Neural progenitor cell (in vitro differentiated cells): ENCODE measurements at places on chromosomes 16 and 17. TPM values are rescaled to one million over a fixed set of nuclear protein-coding genes. Genes with fewer than 3 reads are reported as not detected.
A peak's percentile ranks its signal among the peaks of the same experiment; 100 is the strongest.

DNA sequence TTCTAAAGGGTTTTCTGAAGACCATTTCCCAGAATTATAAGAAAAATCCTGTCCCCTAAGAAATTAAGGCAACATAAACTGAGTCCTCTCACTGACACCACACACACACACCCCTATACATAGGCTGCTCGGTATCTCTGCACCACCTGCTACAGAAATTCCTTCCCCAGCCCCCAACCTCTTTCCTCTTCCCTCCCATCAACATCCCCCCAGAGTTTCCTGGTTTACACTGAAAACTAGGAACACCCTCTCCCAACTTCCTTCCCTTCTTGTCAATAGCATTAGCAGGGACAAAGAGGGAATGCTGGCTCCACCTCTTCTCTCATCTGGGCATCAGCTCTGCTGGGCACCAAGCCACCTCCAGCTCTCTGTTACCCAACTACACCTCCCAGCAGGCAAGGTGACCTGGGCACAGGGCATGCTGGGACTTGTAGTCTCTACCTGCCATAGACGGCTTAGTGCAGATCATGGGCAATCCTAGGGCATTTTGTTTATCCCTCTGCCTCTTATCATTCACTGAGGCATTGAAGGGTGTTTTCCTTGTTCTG lies 15.7 kb downstream of the CAVIN1 start:
- no peaks in the 10 kb centered on the region for H3K27me3 ChIP-seq
- DNase-seq = peak; percentile 79
- H3K36me3 ChIP-seq = no peaks in the 10 kb centered on the region
- H3K4me1 ChIP-seq = peaks cover 25% of the 10 kb centered on the region

DNA sequence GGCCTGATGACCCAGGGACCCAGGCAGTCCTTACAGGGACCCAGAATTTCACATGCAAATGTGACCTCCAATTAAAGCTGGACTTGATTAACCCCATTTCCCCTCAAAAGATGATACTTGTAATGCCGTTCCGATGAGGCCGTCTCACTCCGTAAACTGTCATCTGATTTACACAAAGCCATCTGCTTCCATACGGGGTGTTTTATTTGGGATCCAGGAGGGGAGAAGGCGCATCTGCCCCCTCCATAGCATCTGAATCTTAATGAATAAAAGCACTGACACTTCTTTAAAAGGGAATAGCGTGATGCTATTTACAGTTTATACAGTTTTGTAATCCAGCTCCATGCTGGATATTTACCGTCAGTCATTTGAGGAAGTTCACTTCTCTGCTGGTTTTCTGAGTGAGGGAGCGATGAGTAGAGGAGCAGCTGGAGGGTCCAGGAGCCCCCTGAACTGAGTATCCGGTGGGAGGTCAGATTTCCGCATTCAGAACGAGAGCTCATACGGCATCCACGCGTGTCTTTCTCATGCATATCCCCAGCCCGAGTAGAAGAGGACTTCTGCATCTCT lies 452.7 kb downstream of the WWOX start:
- H3K27me3 ChIP-seq = no peaks in the 10 kb centered on the region
- H3K36me3 ChIP-seq = no peaks in the 10 kb centered on the region
- DNase-seq = no peak
- H3K4me1 ChIP-seq = peaks cover 53% of the 10 kb centered on the region

GRCh38 chr17:58520843-58521430 lies 6.5 kb upstream of the MTMR4 start:
- peak; percentile 72 for DNase-seq
- no peaks in the 10 kb centered on the region for H3K36me3 ChIP-seq
- peaks cover 4% of the 10 kb centered on the region for H3K4me1 ChIP-seq
- no peak overlapping the region for H3K4me3 ChIP-seq

- no peak overlapping the region for H3K4me3 ChIP-seq
- H3K27ac ChIP-seq = no peak overlapping the region
- no peaks in the 10 kb centered on the region for H3K27me3 ChIP-seq
- H3K36me3 ChIP-seq = no peaks in the 10 kb centered on the region
Observed at GRCh38 chr16:82042846-82043245, 7.8 kb downstream of the HSD17B2 start.

DNA sequence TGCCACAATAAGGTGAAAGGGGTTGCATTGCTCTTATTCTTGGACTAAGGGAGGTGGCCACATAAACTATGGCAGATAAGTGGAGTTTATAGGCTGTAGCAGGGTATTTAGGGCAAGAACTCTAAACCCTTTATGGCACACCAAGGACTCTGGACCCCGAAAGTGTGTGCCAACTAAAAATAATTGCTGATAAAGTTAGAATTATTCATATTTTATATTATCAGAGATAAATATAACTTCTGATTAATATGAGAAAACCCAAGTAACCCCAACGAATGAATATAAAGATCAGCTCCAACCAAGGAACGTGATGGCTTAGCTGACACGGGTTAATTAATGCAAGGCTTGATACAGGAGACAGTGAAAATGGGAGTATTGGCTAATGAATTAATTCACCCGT lies 8.8 kb upstream of the SDR42E1 start:
- no peak for DNase-seq
- H3K27me3 ChIP-seq = no peaks in the 10 kb centered on the region
- H3K4me3 ChIP-seq = no peak overlapping the region
- no peak overlapping the region for H3K27ac ChIP-seq

- DNase-seq = no peak
- H3K36me3 ChIP-seq = no peaks in the 10 kb centered on the region
- H3K27ac ChIP-seq = no peak overlapping the region
- no peaks in the 10 kb centered on the region for H3K27me3 ChIP-seq
- no peak overlapping the region for H3K4me3 ChIP-seq
- no peaks in the 10 kb centered on the region for H3K4me1 ChIP-seq
Observed at GRCh38 chr17:79252886-79253285, 178.3 kb downstream of the ENGASE start.

DNA sequence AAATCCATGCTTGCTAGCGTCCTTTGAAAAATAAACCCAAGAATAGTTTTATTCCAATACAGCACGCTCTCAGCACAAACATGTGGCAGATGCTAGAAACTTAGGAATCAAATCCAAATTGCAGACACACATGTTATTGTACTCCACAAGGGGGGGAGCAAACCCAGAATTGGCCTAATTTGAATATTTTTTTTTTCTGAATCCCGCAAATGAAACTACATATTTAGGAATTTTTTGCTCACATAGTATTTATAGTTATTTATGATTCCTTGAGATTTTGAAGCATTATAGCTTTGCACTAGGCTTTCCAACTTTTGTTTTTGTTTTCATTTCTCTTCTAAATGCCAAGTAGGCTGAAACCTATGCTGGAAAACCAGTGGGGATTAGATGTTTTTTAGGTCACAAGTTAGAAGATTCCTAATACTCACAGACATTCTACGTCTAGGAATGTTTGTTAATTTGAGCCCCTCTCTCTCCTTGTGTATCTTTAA lies 59.3 kb upstream of the CDH11 start:
- no peaks in the 10 kb centered on the region for H3K36me3 ChIP-seq
- H3K27ac ChIP-seq = no peak overlapping the region
- H3K4me3 ChIP-seq = no peak overlapping the region
- H3K27me3 ChIP-seq = no peaks in the 10 kb centered on the region
- H3K4me1 ChIP-seq = no peaks in the 10 kb centered on the region

DNA sequence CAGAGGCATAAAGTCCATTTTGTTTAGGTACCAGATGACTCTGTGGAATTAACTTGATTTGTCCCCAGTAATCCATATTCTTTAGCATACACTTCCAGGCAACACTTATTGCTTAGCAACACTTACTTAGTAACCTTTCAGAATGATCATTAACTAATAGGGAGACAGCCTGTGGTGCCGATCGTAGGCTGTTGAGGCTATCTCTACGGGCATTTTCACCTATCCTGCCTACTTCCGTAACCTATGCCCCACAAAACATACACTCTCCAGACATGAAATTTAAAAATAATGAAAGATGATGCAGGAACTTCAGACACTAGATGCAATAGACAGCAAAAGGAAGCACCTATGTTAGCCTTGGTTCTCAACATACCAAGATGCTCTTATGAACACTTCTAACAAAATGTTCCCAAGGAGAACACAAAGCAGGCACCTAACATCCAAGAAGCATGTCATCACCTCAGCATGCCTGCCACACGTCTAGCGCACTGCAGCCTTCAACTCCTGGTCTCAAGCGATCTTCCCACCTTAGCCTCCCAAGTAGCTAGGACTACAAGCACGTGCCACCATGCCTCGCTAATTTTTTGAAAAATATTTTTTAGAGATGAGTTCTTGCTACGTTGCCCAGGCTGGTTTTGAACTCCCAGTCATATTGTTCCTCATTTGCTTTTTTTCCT lies 34.5 kb downstream of the HLF start:
- no peak overlapping the region for H3K4me3 ChIP-seq
- H3K36me3 ChIP-seq = no peaks in the 10 kb centered on the region
- H3K4me1 ChIP-seq = no peaks in the 10 kb centered on the region
- H3K27ac ChIP-seq = no peak overlapping the region
- H3K27me3 ChIP-seq = no peaks in the 10 kb centered on the region

- peak overlapping the region; percentile 72 for H3K4me3 ChIP-seq
- H3K36me3 ChIP-seq = no peaks in the 10 kb centered on the region
Observed at GRCh38 chr16:30651124-30652004, 604 bp downstream of the PRR14 start.

DNA sequence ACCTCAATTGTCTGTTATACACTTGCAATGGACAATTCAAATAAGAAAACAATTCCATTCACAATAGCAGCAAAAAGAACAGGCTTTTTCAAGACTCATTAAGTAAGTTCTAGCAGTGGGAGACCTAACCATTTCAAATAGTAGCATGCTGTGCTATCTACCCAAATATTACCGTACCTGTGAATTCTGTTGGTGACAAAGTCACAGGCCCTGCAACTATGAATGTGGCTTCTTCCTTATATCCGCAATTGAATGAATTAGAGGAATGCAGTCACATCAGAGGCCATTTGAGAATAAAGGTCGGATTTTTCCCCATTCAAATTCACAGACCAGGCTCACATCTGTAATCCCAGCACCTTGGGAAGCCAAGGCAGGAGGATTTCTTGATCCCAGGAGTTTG lies 800 bp upstream of the NME4 start:
- peaks cover 7% of the 10 kb centered on the region for H3K4me1 ChIP-seq
- peak overlapping the region; percentile 69 for H3K4me3 ChIP-seq

Gene NFATC2IP
- total RNA-seq = 33.2 and 58.4 TPM in 2 replicates

Gene SLFN14
- not detected in 2 replicates for total RNA-seq

DNA sequence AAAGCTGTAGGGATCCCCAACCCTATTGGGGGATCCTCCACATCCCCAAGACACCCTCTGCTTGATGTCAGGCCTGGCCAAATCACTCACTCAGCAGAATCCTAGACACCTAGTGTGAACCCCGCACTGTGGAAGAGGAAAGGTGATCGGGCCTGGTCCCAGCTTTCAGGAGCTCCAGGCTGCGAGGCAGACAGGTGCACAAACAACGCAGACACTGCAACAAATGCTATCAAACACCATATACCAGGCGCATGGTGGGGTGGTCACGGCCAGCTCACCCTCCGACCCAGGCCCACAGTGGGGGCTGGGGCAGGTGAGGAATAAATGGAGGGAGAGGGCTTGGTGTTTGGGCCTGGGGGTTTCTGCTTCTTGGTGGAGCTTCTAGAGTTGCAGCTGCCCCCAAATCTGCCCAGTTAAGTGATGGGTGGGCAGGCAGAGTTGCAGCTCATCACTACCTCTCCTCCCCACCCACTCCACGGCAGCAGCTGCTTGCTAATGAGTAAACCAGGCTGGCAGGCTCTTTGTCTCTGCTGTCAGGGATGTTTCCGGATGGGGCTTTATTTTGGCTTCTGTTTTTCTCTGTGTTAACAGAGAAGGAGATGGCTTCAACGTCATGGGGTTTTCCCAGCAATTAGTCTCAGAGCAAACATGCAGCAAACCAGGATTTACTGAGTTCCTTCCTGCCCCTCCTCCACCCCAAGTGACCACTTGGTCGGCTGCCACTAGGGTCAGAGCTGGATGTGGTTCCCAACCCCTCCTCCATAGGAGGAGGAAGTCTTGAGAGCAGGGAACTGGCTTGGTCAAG lies 46.6 kb downstream of the PECAM1 start:
- no peaks in the 10 kb centered on the region for H3K27me3 ChIP-seq
- H3K36me3 ChIP-seq = no peaks in the 10 kb centered on the region
- no peak overlapping the region for H3K4me3 ChIP-seq
- no peak overlapping the region for H3K27ac ChIP-seq

Gene MFSD6L
- not detected in 2 replicates for total RNA-seq

Gene CIBAR2
- total RNA-seq = 0.43 TPM in 1 of 2 replicates, not detected in the other

Gene NPIPA5
- total RNA-seq = 0.87 TPM in 1 of 2 replicates, not detected in the other

GRCh38 chr16:82874672-82875071 lies 247.9 kb downstream of the CDH13 start:
- H3K4me3 ChIP-seq = no peak overlapping the region
- H3K36me3 ChIP-seq = no peaks in the 10 kb centered on the region
- H3K4me1 ChIP-seq = no peaks in the 10 kb centered on the region
- DNase-seq = no peak

Gene KRTAP4-9
- total RNA-seq = not detected in 2 replicates

Gene KRTAP16-1
- not detected in 2 replicates for total RNA-seq

DNA sequence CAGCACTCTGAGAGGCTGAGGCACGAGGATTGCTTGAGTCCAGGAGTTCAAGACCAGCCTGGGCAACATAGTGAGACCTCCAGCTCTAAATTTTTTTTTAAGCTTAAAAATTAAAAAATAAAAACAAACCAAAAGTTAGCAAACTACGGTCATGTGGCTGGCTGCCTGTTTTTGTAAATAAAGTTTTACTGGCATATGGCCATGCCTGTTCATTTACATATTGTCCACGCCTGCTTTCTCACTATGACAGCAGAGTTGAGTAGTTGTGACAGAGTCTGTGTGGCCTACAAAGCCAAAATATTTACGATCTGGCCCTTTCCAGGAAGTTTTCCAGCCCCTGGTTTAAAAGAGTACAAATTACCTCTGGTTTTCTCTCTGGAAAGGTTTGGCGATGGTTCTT lies 3.3 kb downstream of the SLX4 start:
- H3K27ac ChIP-seq = no peak overlapping the region
- no peak overlapping the region for H3K4me3 ChIP-seq
- H3K27me3 ChIP-seq = no peaks in the 10 kb centered on the region
- peaks cover 8% of the 10 kb centered on the region for H3K4me1 ChIP-seq
- no peaks in the 10 kb centered on the region for H3K36me3 ChIP-seq

DNA sequence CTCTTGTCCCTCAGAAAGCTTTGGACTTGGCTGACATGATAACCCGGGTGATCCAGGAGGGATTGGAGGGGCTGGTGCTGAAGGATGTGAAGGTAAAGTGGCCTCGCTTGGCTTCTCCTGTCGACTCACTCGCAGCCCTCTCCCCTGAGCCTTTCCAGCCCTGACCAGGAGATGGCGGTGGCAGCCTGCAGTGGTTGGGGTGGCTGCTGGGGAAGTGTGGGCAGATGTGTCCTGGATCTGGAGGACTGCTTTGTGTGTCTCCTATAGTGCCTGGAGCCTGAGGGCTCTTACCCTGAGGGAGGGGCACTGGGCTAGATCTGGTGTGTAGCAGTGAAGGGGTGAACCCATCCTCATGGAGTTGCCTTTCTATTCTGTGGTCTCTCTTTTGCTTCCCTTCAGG lies 17.9 kb downstream of the LIG3 start:
- no peak overlapping the region for H3K27ac ChIP-seq
- no peaks in the 10 kb centered on the region for H3K27me3 ChIP-seq
- DNase-seq = peak; percentile 77
- H3K36me3 ChIP-seq = no peaks in the 10 kb centered on the region
- no peaks in the 10 kb centered on the region for H3K4me1 ChIP-seq

Gene DNASE1L2
- total RNA-seq = 0.21 and 1.6 TPM in 2 replicates

Gene BLMH
- total RNA-seq = 75.5 and 98.8 TPM in 2 replicates

Gene MMP15
- 7.2 and 26.0 TPM in 2 replicates for total RNA-seq

GRCh38 chr16:63563819-63564505 lies 1527.7 kb upstream of the CDH8 start:
- no peak for DNase-seq
- peaks cover 19% of the 10 kb centered on the region for H3K4me1 ChIP-seq
- H3K36me3 ChIP-seq = no peaks in the 10 kb centered on the region
- H3K27ac ChIP-seq = no peak overlapping the region
- no peak overlapping the region for H3K4me3 ChIP-seq

GRCh38 chr17:44548376-44549230 lies 8.7 kb upstream of the FZD2 start:
- H3K27me3 ChIP-seq = no peaks in the 10 kb centered on the region
- H3K36me3 ChIP-seq = no peaks in the 10 kb centered on the region
- peak overlapping the region; percentile 3 for H3K4me3 ChIP-seq
- H3K4me1 ChIP-seq = peaks cover 72% of the 10 kb centered on the region

Gene PKMYT1
- 4.6 and 38.5 TPM in 2 replicates for total RNA-seq
